Vagina (tissue), 2 donors: ENCODE measurements at places on chromosomes 3 and 15. TPM values are rescaled to one million over a fixed set of nuclear protein-coding genes. Genes with fewer than 3 reads are reported as not detected.
A peak's percentile ranks its signal among the peaks of the same experiment; 100 is the strongest.

The PCOLCE2 gene
- total RNA-seq = 136 TPM

The TUSC7 gene
- total RNA-seq = not detected

The IL17RB gene
- total RNA-seq = not detected

The ESYT3 gene
- 2.0 TPM for total RNA-seq

The SRP14 gene
- total RNA-seq = 409 TPM

- no peak for DNase-seq
These were observed 51.7 kb downstream of the SCN11A start for GRCh38 chr3:39000008-39000450.

DNA sequence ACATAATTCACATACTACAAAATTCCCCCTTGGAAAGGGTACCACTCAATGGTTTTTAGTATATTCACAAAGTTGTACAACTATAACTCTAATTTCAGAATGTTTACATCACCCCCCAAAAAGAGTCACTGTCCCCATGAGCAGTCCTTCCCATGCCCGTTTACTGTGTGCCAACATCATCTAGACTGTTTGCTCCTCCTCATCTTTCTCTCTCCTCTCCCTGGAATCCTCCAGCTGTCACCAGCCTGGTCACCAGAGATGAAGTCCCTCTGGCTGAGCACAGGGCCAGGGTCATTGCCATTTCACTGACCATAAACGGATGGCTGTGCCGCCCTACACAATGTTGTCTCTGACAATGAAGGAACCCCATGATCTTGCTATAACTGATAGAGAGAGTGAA lies 45.2 kb downstream of the C2CD4B start:
- no peak for DNase-seq

DNA sequence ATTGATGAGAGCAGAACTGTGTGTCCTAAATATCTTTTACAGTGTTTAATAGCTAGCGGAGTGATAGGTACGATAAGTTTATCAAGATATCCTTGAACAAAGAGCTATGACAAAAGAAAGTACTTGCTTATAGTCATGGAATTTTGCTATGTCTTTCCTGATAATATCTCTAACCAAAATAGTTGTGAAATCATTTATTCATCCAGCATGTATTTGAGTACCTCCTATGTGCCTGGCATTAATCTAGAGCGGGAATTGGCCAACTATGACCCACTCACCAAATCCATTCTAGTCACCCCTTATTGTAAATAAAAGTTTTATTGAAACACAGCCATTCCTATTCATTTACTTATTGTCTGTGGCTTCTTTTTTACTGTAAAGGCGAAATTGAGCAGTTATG lies 46.6 kb downstream of the ZFAND6 start:
- DNase-seq = no peak

GRCh38 chr3:190105876-190106275 lies 14.8 kb downstream of the P3H2 start:
- no peak for DNase-seq

GRCh38 chr15:75720787-75721479 lies 8.3 kb upstream of the CSPG4 start:
- no peak for DNase-seq

- DNase-seq = no peak
These were observed 67.3 kb downstream of the PPARG start for GRCh38 chr3:12356175-12356574.

GRCh38 chr3:49327485-49327884 lies 12.4 kb downstream of the USP4 start:
- DNase-seq = no peak

GRCh38 chr3:55066551-55067047 lies 138.7 kb upstream of the LRTM1 start:
- DNase-seq = no peak

- DNase-seq = no peak
These were observed 80.0 kb downstream of the COL6A5 start for GRCh38 chr3:130425484-130425883.

DNA sequence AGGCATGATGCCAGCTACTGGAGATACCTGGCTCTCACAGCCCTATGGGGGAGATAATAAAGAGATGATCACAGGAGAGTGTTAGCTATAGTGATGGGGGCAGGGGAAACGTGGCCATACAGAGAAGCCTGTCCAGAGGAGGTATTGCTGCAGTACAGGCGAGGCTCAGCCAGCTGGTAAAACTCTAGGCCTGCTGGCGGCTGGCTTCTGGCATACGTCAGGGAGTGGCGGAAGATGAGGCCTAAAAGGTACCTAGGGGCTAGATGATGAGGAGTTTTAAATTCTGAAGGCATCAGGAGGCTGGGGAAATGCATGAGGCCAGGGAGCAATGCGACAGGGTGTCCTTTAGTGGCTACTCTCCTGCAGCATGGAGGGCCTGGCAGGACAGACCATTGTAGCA lies 110.7 kb downstream of the EEFSEC start:
- no peak for DNase-seq

DNA sequence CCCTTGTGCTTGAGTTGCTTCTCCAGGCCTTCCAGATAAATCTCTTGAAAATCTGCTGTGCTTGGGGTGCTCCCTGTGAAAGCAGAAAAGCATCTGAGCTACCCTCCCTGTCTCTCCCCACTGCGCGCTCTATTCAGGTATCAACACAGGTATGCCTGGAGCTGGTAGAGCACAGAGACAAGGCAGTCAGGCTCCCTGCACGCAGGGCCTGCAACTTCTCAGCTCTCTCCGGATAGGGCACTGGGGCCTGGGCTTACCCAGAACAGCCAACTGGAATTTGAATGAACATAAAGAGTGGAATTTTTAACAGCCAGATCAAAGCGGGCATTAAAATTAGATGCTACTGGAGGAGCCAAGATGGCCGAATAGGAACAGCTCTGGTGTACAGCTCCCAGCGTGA lies 183.6 kb downstream of the XXYLT1 start:
- DNase-seq = no peak

- DNase-seq = no peak
These were observed 436.0 kb upstream of the PROK2 start for GRCh38 chr3:72220946-72221345.

DNA sequence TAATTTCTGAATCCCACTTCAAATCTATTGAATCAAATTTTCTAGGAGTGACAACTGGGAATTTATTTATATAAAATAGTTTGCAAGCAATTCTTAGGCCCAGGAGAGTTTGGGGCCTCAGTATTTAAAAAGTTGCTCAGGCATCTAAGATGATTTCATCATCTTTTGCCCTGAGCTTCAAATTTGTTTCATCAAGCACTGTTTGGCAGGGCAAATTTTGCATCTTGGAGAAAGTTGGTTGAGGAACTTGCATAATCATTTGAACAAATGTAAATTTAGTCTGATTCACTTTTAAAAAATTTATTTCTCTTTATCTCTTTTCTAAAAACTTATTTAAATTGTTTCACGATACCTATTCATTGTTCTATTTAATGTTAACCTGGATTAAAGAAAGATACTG lies 702.8 kb downstream of the SI start:
- no peak for DNase-seq

DNA sequence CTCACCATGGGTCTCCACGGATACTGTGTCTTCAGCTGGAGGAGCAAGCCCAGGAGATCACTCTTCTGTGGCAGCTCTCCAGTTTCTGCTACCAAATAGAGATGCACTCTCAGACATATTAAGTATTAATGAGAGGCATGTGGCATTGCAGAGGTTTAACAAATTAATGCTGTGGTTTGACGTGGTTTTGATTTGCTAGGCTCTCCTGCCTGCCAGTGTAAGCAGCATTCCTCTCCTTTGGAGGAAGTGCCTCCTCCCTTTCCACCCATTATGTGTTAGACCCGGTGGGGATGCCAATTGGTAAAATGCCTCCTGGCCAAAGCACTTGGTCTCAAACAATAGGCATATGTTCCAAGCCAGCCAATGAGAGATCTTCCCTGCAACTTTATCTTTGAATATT lies 124.8 kb downstream of the MYLK start:
- no peak for DNase-seq

DNA sequence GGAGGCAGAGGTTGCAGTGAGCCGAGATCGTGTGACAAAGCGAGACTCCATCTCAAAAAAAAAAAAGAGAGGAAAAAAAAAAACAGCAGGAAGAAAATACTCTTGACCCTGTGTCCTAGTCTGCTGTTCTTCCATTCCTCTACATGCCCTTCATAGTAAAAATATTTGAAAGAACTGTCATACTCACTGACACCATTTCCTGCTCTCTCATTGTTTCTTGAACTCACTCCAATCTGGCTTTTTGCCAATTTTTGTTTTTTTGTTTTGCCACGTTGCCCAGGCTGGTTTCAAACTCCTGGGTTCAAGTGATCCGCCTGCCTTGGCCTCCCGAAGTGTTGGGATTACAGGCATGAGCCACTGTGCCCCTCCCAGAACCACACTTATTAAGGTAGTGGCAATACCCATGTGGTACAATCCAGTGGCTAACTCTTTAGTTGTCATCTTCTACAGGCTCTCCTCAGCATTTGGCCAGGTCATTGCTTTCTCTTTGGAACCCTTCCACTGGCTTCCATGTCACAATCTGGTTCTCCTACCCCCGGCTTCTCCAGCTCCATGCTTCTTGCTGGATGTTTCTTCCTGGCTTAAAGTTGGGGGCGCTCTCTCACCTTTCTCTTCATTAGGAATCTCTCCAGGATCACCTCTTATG lies 238.2 kb upstream of the C2CD4B start:
- DNase-seq = no peak

GRCh38 chr15:88979674-88980073 lies 66.5 kb upstream of the MFGE8 start:
- peak; percentile 49 for DNase-seq

DNA sequence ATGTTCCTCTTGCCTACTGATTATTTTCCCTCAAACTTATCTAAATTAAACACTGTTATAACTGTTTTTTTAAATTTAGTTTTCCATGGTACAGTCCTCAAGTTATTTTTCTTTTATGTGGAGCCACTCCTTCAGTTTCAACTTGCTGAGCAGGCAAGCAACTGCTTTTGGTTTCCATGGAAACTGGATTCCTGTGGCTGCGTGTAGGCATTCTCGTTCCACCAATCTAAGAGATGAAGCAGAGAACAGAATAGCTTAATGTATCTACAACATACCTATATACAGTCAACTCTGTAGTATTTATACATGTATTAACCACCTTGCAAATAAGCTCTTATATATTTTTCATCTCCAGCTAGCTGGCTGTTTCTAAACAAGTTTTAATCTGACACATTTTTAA lies 25.8 kb upstream of the ANXA2 start:
- no peak for DNase-seq

DNA sequence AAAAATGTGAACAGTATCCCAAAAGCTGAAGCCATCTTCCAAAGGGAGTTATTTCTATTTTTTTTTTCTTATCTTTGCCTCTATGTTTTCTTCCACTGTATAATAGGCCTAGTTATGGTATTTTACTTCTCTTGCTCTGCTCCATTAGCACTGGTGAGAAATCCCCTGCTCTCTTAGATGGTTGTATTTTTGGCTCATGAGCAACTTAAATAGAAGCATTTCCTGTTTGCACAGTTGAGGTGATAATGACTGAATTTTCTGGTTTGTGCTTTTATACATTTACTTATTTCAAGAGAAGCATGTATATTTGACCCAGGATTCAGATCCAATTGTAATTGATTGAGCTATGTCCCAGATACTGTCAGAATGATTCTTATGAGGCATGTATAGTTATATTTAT lies 61.6 kb upstream of the CD200R1L start:
- no peak for DNase-seq

GRCh38 chr15:60120100-60120499 lies 116.0 kb downstream of the FOXB1 start:
- no peak for DNase-seq

- no peak for DNase-seq
These were observed 53.0 kb downstream of the IGSF11 start for GRCh38 chr3:118981494-118982134.

GRCh38 chr3:13159890-13160289 lies 86.7 kb upstream of the IQSEC1 start:
- DNase-seq = no peak

GRCh38 chr3:54900838-54901591 lies 26.8 kb downstream of the LRTM1 start:
- DNase-seq = no peak

- DNase-seq = no peak
These were observed 110.3 kb downstream of the PIK3CB start for GRCh38 chr3:138724443-138724842.

GRCh38 chr3:21898316-21898715 lies 147.3 kb upstream of the ZNF385D start:
- no peak for DNase-seq
